ENCODE measurements at places on chromosomes 2 and 18.
A peak's percentile ranks its signal among the peaks of the same experiment; 100 is the strongest.

DNA sequence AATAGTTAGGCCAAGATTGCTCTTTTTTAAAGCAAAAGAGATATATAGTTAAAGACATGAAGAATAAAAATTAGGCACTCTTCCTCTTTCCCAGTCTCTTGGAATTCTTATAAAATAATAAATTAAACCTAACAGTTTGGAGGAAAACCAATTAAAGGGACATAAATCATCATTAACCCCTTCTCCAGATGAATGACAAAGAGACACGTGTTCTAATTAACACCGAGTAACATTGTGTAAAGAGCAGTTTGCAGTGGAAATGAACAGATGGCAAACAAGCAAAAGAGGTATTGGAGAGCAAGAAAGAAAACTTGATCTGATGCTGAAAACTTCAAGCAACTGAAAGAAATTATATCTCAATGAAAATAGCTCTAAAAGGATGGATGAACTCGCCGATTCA is 48.4 kb downstream of the BCL2 start:
- H3K36me3 ChIP-seq = no peaks in the 10 kb centered on the region
- no peak for DNase-seq
- H3K4me1 ChIP-seq = peaks cover 15% of the 10 kb centered on the region
- H3K4me3 ChIP-seq = no peak overlapping the region
- peaks cover 5% of the 10 kb centered on the region for H3K27me3 ChIP-seq

- H3K36me3 ChIP-seq = peaks cover 3% of the 10 kb centered on the region
- H3K27me3 ChIP-seq = no peaks in the 10 kb centered on the region
- H3K27ac ChIP-seq = no peak overlapping the region
Observed at GRCh38 chr2:237581751-237582746, 8.5 kb downstream of the RAB17 start.

GRCh38 chr2:127698553-127699355 is 2.5 kb upstream of the SFT2D3 start:
- peak overlapping the region; percentile 11 for H3K27ac ChIP-seq
- peaks cover 15% of the 10 kb centered on the region for H3K27me3 ChIP-seq
- peaks cover 19% of the 10 kb centered on the region for H3K4me1 ChIP-seq
- H3K36me3 ChIP-seq = peaks cover 13% of the 10 kb centered on the region

- DNase-seq = no peak
- H3K36me3 ChIP-seq = no peaks in the 10 kb centered on the region
Observed at GRCh38 chr2:121232626-121233265, 52.3 kb downstream of the TFCP2L1 start.

- H3K4me1 ChIP-seq = peaks cover 17% of the 10 kb centered on the region
- no peak overlapping the region for H3K27ac ChIP-seq
- no peak for DNase-seq
- H3K27me3 ChIP-seq = peaks cover 4% of the 10 kb centered on the region
- peaks cover 17% of the 10 kb centered on the region for H3K36me3 ChIP-seq
Observed at GRCh38 chr2:159753797-159754196, 41.5 kb downstream of the MARCHF7 start.

- no peaks in the 10 kb centered on the region for H3K36me3 ChIP-seq
- no peak for DNase-seq
- no peak overlapping the region for H3K27ac ChIP-seq
- peaks cover 3% of the 10 kb centered on the region for H3K27me3 ChIP-seq
Observed at GRCh38 chr2:135471106-135471505, 59.9 kb downstream of the ZRANB3 start.

GRCh38 chr2:177633111-177633510 is 240.5 kb downstream of the AGPS start:
- H3K27ac ChIP-seq = no peak overlapping the region
- no peak for DNase-seq
- no peak overlapping the region for H3K4me3 ChIP-seq
- no peaks in the 10 kb centered on the region for H3K27me3 ChIP-seq
- no peaks in the 10 kb centered on the region for H3K36me3 ChIP-seq
- peaks cover 43% of the 10 kb centered on the region for H3K4me1 ChIP-seq

DNA sequence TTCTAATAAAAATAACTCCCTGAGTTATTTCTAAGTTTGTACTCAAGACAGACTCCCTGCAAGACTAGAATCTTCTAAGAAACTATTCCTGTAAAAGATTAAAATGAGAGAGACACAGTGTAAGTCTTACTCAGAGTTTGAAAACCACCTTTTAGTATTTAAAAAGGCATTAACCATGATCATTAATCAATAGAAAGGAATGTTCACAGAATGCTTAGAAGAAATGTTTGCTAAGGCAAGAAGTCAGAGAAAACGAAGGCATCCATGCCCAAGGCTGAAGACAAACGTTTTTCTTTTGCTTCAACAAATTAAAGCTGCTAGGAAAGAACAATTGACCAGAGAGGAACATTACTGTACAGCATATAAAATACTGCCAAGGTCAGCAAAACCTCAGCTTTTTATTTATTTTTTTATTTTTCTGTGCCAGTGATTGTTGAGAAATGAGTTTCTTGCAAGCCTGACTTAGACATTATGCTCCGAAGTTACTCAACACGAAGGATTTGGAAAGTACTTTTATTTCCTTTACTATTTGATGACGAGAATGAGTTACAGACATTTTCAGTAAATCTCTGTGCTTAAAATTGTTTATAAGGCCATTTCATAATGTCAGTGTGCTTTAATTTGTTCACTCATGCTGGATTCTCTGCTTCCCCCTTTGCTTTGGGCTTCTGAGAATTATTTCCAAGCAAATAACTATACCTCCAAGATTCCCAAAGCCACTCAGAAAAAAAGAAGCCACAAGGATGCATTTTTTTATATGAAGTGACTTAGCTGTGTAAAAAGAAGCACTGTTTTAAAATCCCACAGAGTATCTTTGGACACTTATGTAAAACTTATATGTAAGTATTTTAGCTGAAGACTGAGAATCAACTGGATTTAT is 20.5 kb downstream of the RND3 start:
- no peak for DNase-seq
- no peaks in the 10 kb centered on the region for H3K36me3 ChIP-seq
- H3K27me3 ChIP-seq = no peaks in the 10 kb centered on the region
- H3K27ac ChIP-seq = no peak overlapping the region
- no peaks in the 10 kb centered on the region for H3K4me1 ChIP-seq

DNA sequence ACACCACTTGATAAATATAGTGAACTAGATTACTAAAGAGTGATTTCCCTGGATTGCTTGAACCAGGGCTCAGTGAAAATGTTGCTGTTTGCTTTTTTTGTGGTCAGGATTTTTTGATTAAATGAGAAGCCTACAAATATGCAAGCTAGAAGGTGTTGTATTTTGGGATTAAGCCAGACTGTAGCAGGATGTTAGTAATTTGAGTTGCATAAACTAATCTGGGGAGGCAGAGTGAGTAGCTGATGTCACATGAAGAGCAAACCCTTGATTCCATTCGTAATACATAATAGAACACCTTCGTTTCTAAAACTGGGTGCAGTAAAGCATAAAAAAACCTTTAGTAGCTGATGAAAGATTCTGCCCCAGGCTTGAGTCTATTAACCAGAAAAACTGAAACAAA is 32.0 kb downstream of the NEDD4L start:
- H3K4me3 ChIP-seq = no peak overlapping the region
- DNase-seq = no peak
- H3K36me3 ChIP-seq = no peaks in the 10 kb centered on the region
- peaks cover 12% of the 10 kb centered on the region for H3K4me1 ChIP-seq
- H3K27me3 ChIP-seq = no peaks in the 10 kb centered on the region

DNA sequence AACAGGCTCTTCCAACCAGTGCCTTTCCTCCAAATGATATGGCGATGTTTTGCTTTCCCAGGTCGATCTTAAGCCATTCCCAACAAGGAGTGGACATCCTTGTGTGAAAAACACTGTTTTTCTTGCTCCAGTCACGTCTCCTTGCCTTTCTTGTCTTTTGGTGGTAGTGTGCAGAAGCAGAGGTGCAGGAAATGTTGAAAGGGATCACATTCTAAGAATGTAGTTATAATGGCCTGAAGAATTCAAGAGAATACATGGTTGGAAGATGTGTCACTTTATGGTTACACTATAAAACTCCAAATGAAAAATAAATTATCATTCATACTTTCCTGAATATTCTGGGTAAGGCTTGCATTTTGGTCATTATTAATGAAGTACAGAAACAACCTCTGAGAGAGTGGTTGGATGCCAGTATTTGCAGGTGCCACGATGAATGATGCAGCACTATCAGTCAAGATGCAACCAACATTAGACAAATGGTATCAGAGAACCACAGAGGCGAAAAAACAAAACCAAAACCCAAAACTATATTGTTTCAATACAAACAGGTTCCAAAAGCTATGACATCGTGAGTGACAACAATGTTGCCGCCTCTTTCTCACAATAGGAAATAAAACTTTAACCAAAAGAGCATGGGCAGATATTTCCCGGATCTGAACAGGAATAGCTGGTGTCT is 27.5 kb upstream of the POLE4 start:
- no peak for DNase-seq
- H3K4me3 ChIP-seq = no peak overlapping the region
- no peaks in the 10 kb centered on the region for H3K4me1 ChIP-seq
- H3K27ac ChIP-seq = no peak overlapping the region
- H3K27me3 ChIP-seq = no peaks in the 10 kb centered on the region

- no peaks in the 10 kb centered on the region for H3K36me3 ChIP-seq
- peaks cover 19% of the 10 kb centered on the region for H3K4me1 ChIP-seq
- H3K4me3 ChIP-seq = no peak overlapping the region
- DNase-seq = no peak
- H3K27ac ChIP-seq = no peak overlapping the region
Observed at GRCh38 chr2:226873826-226874225, 38.0 kb downstream of the RHBDD1 start.

- no peak overlapping the region for H3K4me3 ChIP-seq
- peaks cover 11% of the 10 kb centered on the region for H3K27me3 ChIP-seq
- H3K36me3 ChIP-seq = peaks cover 33% of the 10 kb centered on the region
- peak; percentile 75 for DNase-seq
- no peak overlapping the region for H3K27ac ChIP-seq
Observed at GRCh38 chr2:97740590-97741182, 27.3 kb downstream of the ZAP70 start.

GRCh38 chr18:34594266-34594665 is 115.8 kb upstream of the DTNA start:
- H3K4me1 ChIP-seq = no peaks in the 10 kb centered on the region
- no peak for DNase-seq
- H3K36me3 ChIP-seq = no peaks in the 10 kb centered on the region
- no peaks in the 10 kb centered on the region for H3K27me3 ChIP-seq
- no peak overlapping the region for H3K27ac ChIP-seq
- H3K4me3 ChIP-seq = no peak overlapping the region

DNA sequence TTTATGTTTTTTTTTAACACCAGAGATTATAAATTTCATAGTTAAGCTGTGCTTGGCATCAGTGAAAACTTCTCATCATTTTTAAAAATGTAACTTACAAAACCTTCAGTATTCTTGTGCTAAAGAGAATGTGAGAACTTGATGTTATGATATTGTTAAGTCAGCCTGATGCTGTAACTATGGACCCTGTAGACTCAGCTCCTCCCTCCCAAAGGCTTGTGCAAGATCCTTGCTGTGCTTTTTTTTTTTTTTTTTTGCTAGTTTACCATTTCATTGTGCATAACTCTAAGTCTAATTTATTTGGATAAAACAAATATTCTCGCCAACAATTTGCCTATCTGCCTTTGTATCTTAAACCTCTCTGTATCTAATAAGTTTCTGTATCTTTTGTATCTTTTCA is 12.9 kb upstream of the TFPI start:
- H3K36me3 ChIP-seq = no peaks in the 10 kb centered on the region
- no peak overlapping the region for H3K4me3 ChIP-seq
- H3K4me1 ChIP-seq = peaks cover 25% of the 10 kb centered on the region
- peak overlapping the region; percentile 50 for H3K27ac ChIP-seq
- DNase-seq = no peak

DNA sequence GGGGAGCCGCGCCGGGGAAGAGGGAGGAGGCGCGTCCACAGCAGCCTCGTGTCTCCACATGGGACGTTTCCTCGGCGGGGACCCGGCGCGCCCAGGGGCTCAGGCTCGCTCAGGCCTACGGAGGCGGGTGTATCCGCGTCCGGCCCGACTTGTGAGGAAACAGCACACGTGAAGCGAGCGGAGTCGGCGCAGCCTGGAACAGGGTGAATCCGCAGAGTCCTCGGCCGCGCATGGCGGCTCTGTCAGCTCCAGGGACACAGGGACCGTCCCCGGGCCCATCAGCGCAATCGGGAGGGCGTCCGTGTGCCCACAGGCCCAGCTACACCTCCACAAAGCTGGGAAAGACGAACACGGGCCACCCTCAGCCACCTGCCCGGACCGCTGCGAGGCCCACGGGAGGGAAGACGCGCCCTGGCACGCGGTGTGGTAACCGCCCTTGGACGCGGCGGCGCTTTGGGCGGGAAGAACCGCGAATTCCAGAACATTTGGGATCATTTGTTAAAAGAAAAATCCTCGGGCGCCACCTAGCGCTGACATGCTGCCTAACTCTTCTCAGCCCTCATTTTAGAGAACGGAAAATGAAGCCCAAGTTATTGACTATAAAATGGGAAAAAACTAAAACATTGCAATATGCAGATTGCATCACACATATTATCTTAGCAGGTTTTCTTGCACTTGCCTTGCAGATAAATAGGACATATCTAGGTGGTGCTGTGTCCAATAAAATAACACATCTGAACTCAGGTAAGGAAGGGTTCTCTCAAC is 40.4 kb downstream of the TMEM18 start:
- peaks cover 6% of the 10 kb centered on the region for H3K4me1 ChIP-seq
- H3K27me3 ChIP-seq = peaks cover 2% of the 10 kb centered on the region
- H3K4me3 ChIP-seq = no peak overlapping the region

Data from endothelial cell (in vitro differentiated cells).